ENCODE measurements at places on chromosomes 1 and 21.

DNA sequence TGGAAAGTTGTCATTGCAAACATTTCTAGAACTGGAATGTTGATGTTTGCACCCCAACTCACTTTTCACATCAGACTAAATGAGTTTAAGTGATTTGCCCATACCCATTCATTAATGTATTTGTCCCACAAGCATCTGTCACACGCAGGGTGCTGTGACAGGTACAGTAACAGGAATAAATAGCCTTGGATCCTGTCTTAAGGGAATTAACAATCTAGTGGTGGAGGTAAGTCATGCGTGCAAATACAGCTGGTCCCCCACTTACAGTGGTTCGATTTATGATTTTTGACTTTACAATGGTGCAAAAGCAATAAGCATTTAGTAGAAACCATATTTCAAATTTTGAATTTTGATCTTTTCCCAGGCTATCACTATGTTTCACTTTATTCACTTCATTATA is 17.5 kb upstream of the PRDM2 start:
- no peak for DNase-seq

DNA sequence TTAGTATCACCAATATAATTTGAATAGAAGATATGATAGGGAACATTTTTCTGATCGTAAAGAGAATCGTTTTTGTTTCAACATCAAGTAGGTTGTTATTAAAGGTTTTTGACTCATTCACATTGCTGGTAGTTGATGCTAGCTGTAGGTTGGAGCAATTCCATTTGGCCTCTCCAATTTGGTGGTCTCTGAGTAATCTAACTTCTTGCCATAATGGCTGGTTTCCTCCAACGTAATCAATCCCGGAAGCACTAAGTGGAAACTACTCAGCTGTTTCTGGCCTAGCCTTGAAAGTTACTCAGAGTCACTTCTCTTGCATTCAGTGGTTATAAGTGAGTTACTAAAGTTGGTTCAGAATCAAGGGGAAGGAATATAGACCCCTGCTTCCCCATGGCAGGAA is 26.0 kb downstream of the RCOR3 start:
- no peak for DNase-seq

- no peak for DNase-seq
These were observed 189.9 kb downstream of the ZC3H11B start for GRCh38 chr1:219422811-219423598.

DNA sequence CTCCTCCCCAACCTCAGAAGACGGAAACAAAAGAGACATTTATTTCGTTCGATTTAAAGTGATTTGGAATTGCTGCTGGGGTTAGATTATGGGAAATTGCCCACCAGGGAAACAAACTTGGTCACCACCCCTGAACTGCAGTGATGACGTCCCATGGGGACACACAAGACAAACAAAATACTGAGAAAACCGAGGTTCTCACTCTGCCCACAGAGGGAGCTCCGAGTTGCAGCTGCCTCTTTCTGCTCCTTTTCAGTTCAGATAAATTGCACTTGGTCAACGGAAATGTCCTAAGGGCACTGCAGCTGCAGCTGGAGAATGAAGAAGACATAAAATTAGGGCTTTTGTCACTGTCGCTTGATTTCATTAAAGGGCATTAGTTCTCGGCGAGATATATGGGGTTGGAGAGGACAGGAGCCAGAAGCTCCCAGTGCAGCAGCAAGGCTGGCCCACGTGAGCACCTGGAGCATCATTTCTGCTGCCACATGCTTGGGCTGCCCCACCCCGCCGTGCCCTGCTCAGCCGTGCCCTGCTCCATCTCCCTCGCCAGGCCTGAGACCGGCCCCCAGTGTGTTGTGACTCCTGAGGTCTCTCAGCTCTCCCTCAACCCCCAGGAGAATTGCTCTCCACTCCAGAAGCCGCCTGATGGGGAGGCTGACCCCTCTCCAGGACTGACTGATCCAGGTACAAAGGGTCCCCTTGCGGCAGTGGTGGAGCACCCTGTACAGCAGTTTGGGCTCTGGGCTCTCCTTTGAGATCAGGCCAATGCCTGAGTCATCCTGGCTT is 231.7 kb upstream of the AJAP1 start:
- DNase-seq: no peak

GRCh38 chr1:12424087-12424529 is 193.9 kb downstream of the DHRS3 start:
- no peak for DNase-seq

GRCh38 chr1:67317803-67318202 is 10.1 kb downstream of the IL12RB2 start:
- DNase-seq: no peak

- DNase-seq: no peak
These were observed 7.1 kb upstream of the KCNQ4 start for GRCh38 chr1:40776236-40777072.

DNA sequence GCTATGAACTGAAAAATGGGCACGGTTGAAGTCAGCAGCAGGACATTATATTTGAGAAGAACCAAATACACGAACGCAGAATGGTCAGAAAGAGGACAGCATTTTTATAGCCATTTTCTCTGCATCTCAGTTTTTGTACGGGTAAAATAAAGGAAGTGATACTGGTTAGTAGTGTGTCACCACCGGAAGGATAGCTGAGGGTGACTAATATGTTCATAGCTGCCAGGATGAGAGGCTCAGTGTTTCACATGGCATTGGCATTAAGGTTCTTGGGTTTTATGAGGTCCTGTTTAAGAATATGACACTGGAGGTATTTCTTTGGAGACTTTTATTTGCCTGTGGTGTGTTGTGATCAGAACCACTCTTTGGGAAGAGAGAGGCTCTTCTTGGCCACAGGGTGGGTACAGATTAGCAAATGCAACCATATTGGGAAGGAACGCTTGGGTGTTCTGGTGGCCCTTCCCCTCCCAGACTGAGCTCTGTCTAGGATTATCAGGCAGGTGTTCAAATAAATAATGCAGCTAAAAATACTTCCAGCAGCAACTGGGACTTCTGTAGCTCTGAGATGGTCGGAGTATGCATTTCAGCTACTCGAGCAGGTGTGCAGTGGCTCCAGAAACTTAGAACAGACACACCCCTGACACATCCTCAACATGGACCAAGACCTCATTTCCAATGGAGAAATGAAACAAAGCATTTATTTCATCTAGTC is 158.2 kb downstream of the PBX1 start:
- DNase-seq: no peak

- DNase-seq: no peak
These were observed 1.5 kb upstream of the FCMR start for GRCh38 chr1:206923009-206923960.

DNA sequence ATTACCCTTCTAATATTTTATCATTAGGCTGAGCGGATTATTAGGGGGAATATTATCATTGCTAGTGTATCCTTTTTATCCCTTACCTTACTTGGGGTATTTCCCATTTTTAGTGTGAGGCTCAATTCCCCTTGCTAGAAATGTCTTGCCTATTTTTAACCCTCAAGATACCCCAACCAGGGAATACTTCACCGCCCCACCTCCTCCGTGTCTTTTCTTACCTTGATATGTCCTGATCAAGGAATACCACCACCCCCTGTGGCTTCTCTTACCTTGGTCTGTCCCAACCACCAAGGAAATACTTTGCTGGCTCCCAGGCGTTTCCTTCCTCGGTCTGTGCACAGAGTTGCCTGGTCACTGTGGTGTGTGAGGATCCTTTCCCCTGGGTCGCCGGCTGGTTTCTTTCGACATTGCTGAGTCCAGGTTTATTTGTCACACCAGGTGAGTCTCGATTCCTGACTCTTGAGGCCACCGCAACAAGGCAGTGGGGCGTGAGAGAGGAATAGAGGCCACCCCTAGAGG is 57.8 kb downstream of the SERINC2 start:
- DNase-seq: peak; percentile 52

GRCh38 chr1:9912264-9912936 is 2.3 kb upstream of the CTNNBIP1 start:
- no peak for DNase-seq

DNA sequence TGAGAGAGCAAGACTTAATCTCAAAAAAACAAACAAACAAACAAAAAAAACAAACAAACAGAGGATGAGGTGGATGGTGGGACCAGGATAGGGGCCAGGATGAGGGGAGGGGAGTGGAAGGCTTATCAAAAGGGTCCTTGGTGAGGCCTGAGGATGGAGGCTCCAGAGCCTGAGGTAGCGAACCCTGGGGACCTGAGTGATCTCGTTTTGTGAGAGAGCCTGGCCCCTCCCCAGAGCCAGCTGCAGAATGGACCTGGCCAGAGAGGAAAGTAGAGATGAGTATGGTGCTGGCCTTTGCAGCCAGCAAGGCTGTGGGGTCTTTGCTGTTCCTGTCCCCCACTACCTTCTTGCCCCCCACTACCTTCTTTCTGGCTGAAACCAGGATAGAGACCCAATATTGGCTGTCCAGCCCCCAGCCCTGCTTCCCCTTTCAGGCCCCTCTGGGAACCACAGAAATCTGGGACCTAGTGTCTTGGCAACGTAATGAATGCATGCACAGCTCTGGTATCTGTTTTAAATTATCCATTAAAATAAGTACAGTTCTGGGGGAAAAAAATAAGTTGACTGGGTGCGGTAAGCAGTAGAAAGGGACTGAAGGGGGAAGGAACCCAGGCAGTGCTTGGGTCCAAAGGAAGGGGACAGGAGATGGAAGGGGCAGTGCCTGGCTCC is 1.1 kb upstream of the LMNA start:
- no peak for DNase-seq

- DNase-seq: no peak
These were observed 90.0 kb downstream of the PAPPA2 start for GRCh38 chr1:176552999-176553398.

DNA sequence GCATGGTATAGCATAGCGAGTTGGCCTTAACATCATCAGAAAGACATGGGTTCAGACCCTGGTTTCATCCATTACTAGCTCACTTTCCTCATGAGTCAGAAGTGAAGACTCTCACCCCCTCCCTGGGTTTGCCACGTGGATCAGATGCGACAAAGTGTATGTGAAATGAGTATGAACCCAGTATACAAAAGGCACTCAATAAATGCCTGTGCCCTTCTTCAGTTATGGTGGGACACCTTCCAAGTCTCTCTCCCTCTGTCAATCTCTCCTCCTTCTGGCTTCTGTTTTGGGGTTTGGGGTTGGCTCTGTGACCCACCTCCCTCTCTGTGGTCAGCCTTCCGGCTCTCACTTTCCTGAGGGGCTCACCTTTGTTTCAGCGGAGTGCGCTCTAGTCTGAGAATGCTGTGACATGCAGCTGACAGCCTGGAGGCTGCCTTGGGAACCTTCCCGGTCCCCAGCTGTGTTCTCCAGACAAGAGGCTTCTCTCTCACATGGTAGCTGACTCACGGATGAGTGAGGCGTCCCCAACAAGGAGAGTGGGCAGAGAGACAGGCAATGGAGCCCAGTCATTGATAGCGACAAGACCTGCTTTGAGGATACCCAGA is 155.0 kb upstream of the EDN2 start:
- DNase-seq: no peak

GRCh38 chr21:35349376-35350080 is 300.4 kb upstream of the RUNX1 start:
- no peak for DNase-seq

GRCh38 chr1:21295002-21295401 is 4.7 kb upstream of the ECE1 start:
- DNase-seq: no peak

- DNase-seq: no peak
These were observed 132.7 kb upstream of the RUNX3 start for GRCh38 chr1:25062621-25063255.

GRCh38 chr1:32665915-32666314 is 14.9 kb downstream of the RBBP4 start:
- no peak for DNase-seq

- no peak for DNase-seq
These were observed 687 bp downstream of the PRKAB2 start for GRCh38 chr1:147171399-147172167.

DNA sequence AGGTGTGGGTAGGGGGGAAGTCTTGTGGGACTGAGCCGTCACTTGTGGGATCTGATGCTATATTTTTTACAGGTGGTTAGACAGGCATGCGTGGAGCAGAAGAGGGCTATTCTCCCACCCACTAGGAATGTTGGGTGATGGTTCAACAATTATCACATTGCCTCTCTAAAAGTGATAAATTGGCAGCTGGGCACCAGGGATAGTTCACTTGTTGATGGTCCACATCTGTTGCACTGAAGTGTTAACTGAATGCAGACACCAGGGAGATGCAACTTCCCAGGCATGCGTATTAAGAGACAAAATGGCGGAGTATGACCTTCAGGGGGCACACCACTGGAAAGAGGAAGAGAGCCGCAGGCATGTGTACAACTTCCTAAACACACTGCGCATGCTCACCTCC is 193.3 kb upstream of the TNR start:
- no peak for DNase-seq

DNA sequence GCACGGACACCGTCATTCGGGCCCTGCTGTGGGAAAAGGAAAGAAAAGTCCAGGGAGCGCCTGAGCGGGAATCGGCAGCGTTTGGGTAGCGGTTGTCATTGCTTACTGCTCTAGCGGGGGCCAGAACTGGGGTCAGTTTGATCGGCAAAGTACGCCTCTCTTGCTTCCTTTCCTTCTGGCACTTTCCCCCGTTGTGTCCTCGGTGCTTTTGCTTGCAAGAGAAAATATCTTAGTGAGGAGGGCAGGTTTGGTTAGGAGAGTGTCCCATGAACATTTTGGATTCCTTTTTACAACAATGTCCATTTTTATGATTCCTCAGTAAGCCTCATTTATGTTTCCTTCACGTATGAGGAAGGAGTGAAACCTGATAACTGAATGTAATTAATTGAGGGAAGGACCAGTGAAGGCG is 670 bp downstream of the ST3GAL3 start:
- no peak for DNase-seq

- DNase-seq: no peak
These were observed 21.2 kb downstream of the ARID1A start for GRCh38 chr1:26717017-26717491.

- no peak for DNase-seq
These were observed 12.4 kb downstream of the HOOK1 start for GRCh38 chr1:59827055-59827643.

- no peak for DNase-seq
These were observed 191.4 kb downstream of the ZBTB18 start for GRCh38 chr1:244242446-244242845.

DNA sequence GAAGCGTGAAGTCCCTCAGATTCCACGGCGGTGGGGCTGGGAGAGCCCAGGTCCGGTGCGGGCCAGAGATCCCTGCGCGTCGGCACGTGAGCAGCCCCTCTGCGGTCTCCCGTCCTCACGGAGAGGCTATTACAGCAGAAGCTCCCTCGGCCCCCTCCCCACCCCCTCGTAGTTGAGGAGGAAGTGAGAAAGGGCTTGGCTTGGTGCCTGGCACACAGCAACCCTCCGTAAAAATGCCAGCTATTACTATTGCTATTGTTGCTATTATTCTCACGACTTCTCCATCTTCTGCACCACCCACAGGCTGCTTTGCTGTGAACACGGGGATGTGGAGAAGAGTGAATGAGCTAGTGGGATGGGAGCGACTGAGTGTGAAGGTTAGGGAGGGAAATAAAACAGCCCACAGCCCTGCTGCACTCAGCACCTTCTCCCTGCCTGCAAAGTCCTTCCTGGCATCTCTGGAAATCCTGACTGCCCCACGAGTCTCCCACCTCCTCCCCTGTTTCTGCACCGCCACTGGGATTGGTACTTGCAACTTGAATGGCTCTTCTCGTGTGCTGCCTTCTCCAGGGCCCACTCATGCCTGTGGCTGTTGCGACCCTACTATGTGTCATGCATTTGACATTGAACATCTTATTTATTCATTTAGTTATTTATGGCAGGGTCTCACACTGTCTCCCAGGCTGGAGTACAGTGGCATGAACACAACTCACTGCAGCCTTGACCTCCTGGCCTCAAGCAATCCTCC is 26.6 kb downstream of the ZBTB18 start:
- no peak for DNase-seq

GRCh38 chr1:27618341-27619082 is 14.6 kb upstream of the AHDC1 start:
- peak; percentile 81 for DNase-seq

- DNase-seq: no peak
These were observed 69.1 kb downstream of the DIP2A start for GRCh38 chr21:46527801-46528200.
